ENCODE measurements at places on chromosomes 2 and 18.

DNA sequence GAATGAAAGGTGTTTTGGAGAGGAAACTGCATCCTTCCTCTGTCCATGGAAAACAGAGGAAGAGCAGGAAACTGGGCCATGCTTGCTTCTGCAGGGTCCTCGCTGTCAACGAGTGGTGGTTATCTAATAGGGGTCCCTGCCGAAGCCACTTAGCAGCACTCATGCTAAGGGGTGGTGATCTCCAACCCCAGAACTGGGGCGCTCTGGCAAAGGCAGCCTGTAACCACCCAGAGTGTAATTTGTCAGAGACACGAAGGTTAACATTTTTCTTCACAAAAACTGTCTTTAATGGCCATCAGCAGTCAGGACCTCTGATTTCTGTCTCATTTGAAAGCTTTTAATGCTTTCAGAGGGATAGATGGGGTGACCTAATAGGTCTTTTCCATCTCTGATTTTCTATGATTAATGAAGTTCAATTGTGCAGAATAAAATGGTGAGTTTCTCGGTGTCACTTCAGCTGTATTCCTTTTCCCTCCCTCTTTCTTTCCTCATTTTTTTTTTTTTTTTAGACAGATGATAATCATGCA is 231.3 kb upstream of the CELF4 start:
- no peak for DNase-seq

DNA sequence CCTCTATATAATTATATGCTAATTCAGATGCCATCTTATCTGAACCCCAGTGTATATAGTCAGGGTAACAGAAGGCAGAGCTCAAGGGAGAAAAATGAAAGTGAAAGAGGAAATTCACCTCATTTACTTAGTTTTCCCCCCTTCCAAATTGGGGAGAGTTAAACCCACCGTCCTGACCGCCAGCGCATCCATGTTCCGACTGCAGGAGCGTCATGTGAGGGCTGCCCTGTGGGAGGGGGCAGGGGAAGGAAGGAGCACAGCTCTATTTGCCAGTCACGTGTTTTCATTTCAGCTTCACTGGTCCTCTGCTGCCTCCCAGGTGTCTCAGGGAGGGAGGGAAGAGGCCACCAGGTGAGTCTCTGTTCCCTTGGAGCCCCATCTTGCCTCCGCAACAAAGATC is 13.2 kb downstream of the CNNM4 start:
- no peak for DNase-seq

- no peak for DNase-seq
Observed at GRCh38 chr2:71944806-71945602, 202.7 kb downstream of the CYP26B1 start.

DNA sequence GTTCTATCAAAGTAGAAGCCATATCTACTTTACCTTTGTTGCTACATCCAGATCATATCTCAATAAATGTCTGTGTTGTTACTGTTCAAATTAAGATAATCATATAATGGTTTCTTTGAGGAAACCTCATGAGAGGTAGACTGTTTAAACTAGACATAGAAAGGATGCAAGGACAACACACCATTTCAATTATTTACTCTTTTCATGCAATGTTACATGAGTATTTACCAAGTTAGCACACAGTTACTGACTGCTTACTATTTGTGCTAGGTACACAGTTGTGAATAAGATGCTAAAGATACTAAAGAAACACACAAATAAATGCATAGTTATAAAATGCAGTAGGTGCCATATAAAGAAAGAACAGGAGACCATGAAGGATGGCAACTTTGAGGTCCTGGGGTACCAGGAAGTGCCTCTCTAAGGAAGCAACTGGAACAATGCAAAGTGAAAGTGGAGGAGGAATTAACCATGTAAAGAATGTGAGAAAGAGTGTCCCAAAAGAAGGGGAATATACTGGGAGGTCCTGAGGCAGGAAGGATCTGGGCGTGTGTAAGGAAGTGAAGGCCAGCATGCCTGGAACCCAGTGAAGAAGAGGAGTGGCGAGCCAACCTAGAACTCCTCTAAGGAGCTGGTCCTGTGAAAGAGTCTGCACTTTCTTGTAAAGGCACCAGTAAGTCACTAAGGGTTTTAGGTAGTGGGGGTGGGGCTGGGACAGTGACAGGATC is 39.4 kb downstream of the RBMS1 start:
- no peak for DNase-seq

GRCh38 chr2:149100739-149101699 is 62.5 kb downstream of the LYPD6B start:
- no peak for DNase-seq

- DNase-seq: no peak
Observed at GRCh38 chr18:36672437-36673344, 156.1 kb downstream of the TPGS2 start.

DNA sequence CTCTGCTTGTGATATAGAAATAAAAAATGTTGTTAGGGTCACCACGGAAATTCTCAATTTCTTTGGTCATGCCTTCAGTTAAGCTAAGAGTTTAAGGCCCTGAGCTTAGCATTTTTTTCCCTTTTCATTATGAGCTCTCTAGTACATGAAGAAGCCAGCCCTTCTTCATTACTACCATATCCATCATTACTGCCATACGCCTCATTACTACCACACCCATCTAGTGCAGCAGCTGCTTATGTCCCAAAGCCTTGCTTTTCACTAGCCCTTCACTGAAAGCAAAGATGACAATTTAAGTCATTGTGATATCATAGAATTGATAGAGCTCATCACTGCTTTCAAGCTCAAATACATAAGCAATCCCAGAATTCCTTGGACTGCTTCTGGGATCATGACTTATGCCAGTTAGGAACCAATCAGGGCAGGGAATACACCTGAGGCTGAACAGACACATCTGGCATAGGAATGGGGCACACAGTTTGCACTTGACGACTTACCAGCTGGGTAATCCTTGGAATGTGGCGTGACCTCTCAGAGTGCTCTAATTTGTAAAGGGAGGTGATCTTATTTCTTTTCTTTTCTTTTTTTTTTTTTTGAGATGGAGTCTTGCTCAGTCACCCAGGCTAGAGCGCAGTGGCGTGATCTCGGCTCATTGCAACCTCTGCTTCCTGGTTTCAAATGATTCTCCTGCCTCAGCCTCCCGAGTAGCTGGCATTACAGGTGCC is 40.3 kb downstream of the SOWAHC start:
- DNase-seq: no peak

DNA sequence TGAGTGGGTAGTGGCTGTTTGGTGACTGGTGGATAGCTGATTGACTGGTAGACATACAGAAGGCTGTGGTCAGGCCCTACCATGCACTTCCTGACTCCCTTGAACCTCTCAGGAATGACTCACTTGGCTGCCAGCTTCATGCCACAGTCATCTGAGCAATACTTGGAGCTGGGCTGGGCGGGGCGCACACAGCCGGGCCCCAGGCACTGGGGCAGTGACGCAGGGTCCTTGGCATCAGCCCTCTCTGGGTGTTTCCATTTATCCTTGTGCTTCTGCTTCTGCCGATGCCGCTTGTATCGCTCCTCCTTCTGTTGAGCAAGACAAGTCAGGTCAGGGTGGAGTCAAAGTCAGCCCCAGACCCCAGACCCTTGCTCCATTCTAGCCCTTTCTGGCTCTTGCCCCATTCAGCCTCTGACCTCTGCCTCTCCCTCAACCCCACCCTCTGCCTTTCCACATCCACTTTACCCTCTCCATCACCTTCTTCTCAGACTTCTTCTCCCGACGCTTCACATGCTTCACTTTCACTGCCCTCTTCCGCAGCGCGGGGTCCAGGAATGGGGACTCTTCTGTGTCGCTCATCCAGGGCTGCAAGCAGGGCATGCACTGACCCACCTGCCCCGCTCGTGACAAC is 3.0 kb upstream of the MBD1 start:
- no peak for DNase-seq

DNA sequence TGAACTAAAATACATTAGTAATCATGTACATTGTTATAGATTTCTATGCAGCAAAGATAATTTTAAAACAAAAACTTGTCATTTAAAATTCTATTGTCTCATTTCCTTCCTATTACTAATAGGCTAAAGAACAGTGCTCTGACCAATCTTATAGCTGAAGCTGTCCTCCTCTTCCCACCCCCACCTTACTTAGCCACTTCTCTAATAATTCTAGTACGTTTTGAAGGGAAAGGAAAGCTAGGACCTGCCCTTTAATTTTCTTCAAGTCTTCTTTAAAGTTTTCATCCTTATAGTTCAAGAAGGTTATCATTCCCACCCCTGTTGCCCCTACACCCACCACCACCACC is 121.6 kb downstream of the RBMS1 start:
- DNase-seq: no peak

DNA sequence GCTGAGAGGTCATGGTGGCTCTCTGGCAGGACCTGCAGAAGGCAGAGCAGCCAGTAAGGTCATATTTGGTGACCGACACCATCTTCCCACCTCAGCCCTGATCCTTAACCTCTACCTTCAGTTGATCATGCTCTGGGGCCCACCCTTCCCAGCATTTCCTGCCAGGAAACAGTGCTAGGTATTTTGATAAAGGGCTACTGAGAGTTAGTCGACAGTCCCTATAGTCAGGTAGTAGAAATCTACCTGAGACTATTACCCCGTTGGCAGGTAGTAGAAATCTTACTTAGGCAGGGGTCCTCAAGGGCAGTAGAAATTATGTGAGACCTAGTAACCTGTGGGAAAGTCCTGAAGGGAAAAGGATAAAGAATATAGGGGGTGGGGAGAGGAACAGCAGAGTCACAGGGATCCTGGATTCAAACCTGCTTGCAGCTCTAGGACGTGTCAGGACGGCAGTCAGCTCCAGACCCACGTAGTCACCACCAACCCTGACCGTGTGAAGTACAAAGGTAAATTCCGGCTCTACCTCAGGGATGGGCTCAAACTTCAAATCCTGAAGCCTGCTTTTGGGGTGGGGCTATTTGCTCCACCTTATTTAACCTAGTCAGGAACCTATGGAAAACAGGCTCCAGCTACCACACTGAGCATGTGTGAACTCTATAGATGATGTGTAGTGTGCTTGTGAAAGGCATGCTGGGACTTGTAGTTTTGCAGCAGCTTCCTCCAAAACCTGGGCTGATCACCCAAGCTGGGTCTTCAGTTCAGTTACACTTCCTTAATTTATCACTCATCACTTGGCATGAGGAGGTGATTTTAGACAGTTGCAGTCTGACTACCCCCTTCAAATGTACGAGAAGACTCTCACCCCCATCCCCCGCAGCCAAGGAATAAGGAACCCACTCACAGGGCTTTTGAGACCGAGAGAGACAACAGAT is at the start of gene DQX1:
DQX1 (minus strand) TSS at position 515 of the 932 bp plus-strand sequence; CDS start at position 13, 502 bp downstream.
- peak; percentile 44 for DNase-seq

DNA sequence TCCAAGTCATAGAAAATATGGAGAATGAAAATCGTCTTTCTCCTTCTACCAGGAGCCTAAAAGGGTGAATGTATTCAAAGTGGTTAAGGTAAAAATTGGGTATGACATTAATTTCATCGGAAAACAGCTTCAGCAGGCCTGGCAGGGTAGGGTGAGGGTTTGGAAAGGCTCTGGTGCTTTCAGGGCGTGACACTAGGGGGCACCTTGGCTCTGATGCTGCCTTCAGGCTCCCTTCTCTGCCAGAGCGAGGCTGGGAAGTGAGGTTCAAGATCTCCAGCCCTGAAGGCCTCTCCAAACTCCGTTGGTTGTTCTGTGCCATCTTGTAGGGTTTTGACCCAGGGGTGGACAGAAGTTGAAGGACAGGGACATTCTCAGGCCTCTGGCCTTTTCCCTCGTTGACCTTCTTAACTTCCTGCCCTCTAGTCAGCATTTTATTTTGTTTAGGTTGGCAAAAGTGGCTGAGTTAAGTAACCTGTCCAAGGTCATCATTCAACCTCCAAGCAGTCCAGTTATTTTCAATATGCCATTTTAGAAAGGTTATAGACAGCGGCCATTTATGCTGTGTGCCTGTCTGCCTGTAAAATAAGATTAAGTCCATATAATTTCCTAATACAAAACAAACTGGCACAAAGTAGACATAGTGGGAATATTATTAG is 40.3 kb downstream of the EML6 start:
- peak; percentile 47 for DNase-seq

DNA sequence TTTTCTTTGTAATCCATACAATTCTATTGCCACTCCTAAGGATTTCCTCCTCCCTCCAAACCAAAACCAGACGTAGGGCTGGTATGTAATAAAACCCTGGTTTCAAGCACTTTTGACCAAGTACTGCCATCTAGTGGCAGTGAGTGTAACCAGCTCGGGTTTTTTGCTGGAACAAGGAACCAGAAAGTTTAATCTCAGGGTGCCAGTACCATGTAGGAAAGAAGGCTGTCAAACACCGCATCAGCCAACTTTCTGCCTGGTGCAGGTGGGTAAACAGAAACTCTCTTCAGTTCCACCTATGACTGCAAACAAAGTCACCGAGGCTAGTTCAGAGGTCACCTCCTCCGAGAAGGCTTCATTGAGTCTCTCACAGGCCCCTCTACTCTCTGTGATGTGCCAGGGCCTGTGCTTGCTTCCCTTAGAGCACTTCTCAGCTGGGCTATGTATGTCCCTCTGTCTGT is 10.2 kb upstream of the THNSL2 start:
- DNase-seq: peak; percentile 86

- DNase-seq: peak; percentile 77
Observed at GRCh38 chr2:23637011-23637778, 252.2 kb downstream of the KLHL29 start.

DNA sequence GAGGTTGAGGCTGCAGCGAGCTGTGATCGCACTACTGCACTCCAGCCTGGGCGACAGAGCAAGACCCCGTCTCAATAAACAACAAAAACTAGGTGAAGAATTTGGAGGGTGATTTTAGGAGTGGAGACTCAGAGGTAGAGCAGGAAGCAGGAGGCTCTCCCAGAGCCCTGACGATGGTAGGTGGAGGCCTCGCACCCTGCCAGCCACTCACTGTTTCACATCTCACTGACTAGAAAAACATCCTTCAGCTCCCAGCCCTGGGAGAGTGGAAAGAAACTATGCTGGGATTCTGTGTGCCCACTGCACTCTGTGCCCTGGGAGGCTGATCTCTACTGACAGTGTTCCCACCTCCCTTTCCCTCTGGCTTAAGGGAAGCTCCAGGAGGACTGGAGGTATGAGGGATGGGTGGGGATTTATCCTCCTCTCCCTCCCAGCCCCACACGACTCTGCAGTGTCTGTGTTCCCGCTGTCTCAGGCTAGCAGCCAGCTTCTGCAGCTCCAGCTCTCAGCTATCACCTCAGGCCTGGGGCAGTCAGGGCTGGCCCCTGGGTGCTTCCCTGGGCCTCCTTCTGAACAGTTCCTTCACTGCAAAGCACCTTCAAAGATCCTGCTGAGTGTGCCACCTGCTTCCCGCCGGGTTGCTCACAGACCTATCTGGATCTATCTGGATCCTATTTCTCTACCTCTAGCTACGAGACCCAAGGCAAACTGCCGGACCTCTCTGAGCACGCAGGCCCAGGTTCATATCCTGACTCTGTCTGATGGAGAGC is 9.6 kb downstream of the CIB4 start:
- no peak for DNase-seq

DNA sequence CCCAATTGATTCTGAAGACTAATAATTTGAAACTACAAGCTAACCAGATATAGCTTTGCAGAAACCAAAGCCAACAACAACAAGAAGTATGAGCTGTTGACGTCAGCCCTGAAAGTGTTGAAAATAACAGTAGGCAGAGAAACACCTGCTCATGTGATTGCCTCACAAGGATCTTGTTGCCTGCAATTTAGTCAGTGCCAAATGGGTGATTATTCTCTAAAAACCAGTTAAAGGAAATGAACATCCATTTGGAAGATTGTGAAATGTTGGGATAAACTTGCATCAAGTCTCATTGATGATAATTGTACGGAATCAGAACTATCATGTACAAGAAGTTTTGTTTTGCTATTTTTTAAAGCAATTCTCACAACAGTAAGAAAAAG is 2.8 kb downstream of the CYTIP start:
- DNase-seq: no peak
